ENCODE measurements at places on chromosomes 6 and 20. TPM values are rescaled to one million over a fixed set of nuclear protein-coding genes. Genes with fewer than 3 reads are reported as not detected.

DNA sequence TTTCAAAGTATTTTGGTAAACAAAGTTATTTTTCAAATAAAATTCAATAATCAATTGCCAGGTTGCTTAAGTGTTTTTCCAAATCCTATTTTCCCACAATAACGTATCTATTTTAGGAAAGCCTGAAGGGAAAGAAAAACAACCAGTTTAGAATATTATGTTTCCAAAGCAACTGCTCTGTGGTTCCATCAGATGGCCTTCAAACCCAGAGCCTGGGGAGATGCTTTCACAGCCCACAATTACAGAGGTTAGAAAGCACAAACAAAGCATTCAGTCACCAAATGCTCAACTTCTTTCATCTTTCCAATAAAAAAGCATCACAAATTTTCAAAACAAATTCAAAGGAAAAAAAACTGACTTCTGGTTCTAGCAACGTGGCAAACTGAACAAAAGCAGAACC, 66.0 kb downstream of the ELOVL5 start:
- no peak for DNase-seq

GRCh38 chr6:154822947-154823558, 89.8 kb downstream of the SCAF8 start:
- DNase-seq, result no peak

- DNase-seq, result peak; percentile 60
Observed at GRCh38 chr6:20377623-20378265, 23.9 kb upstream of the E2F3 start.

- no peak for DNase-seq
Observed at GRCh38 chr6:91720324-91720723, 1133.5 kb upstream of the MAP3K7 start.

GRCh38 chr6:53302678-53303360, 45.9 kb downstream of the ELOVL5 start:
- DNase-seq, result peak; percentile 69

DNA sequence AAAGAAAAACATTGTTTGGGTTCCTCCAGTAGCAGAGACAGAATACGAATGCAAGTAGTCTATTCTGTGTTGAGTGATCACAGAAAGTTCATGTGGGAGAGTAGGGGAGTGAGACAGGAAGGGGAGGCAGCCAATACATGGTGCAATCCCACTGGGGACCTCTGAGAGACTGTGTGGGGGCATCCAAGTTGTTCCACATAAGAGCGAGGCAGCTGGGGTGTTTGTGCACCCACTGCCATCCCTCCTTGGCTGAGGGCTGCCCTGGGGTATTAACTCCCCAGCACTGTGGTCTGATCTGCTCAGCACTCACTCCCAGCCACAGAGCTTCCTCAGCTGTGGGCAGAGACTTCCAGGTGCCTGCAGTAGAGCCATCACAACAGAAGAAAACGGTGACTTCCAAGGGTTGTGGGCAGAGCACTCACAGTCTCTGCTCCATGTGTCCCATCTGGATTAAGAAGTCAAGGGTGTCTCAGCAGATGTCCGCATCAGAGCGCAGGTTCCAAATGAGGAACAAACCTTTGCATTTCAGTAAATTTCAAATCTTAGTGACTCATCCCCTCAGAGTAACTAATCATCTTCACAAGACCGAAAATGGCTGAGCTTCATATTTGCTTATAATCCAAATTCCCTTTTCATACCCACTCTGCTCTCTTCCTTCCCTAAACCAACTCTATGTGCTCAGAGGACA, 101.9 kb upstream of the NAA20 start:
- no peak for DNase-seq

DNA sequence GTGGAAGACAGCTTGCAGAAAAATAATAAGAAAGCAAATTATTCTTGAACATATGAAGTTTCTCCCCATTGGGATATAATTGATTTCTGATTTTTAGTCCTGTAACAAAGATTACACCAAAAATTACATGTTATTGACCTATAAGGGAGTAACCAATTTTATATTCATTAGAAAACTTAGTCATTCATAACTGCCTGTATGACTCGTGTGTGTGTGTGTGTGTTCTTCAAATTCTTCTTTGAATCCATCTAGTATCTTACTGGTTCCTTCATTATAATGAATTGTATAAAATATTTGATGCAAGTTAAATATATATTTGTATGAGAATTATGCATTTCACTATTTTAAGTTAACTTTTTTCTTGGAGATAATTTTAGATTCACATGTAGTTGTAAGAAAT, 310.4 kb downstream of the HAO1 start:
- DNase-seq, result no peak

- DNase-seq, result no peak
Observed at GRCh38 chr20:1953621-1954020, 40.2 kb downstream of the PDYN start.

- DNase-seq, result no peak
Observed at GRCh38 chr6:130583268-130583667, 217.5 kb downstream of the TMEM200A start.

DNA sequence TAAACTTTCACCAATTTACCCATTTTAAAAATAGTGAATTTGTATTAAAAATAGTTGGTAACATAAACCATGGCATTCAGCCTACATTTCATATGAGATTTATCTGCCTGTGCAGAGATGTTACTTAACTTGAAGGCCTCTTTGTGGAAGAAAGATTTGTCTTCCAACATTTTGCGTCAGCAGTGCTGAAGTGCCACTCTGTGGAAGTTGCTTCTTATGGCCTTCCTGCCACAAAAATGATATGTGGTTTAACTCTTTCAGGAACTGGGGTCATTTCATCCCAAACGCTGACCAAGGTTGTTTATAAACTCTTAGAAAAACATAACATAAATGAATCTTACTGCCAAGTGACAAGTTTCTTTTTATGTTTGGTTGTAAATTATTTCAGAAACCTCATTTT, 246.8 kb downstream of the ARID1B start:
- DNase-seq, result no peak

GRCh38 chr6:156686301-156686994, 90.7 kb upstream of the ARID1B start:
- DNase-seq, result peak; percentile 70

- no peak for DNase-seq
Observed at GRCh38 chr6:156889469-156889868, 112.3 kb downstream of the ARID1B start.

- peak; percentile 74 for DNase-seq
Observed at GRCh38 chr6:25874822-25875562, 949 bp upstream of the SLC17A3 start.

- no peak for DNase-seq
Observed at GRCh38 chr6:134878136-134878535, 71.8 kb downstream of the ALDH8A1 start.

- no peak for DNase-seq
Observed at GRCh38 chr6:100309174-100309573, 155.5 kb downstream of the SIM1 start.

DNA sequence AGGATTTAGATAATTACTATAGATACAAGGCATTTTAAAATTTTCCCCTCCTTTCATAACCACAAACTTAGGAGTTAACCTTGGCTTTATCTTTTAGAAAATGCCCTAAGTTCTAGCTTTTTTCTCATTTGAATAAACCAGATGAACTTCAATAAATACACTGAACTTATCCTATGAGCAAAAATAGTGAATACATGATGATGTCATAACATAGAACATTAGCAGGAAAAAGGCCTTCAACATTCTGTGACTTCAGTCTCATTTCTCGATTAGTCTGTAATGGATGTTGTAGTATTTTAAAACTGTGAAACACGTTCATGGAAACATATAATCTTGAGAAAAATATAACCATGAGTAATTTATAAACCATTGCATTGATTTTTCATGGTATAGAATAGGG, 550.7 kb downstream of the PKHD1 start:
- no peak for DNase-seq

- no peak for DNase-seq
Observed at GRCh38 chr6:28090917-28091586, 10.7 kb downstream of the ZNF165 start.

GRCh38 chr6:158068893-158069799, 87.5 kb downstream of the SYNJ2 start:
- no peak for DNase-seq

GRCh38 chr6:89745716-89746115, 73.9 kb downstream of the MDN1 start:
- no peak for DNase-seq

GRCh38 chr20:23645575-23645974, 7.8 kb upstream of the CST3 start:
- no peak for DNase-seq

GRCh38 chr20:44792796-44793195, 17.6 kb downstream of the RIMS4 start:
- no peak for DNase-seq

DNA sequence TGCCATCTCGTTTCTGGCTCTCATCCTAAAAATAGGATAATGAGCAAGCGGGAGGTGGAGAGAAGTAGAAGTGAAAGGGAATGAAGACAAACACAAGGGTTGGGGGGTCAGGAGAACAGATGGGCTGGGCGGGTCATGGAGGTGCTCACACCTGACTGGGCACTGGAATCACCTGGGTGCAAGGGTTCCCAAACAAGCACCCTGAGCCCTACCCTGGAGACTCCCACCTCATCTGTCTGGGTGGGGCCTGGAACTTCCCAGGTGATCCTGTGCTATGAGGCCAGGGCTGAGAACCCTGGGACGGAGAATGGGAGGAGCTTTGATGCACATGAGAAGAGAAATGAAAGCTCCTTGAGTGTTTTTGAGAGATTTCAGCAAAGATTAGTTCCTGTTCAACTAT, 223.6 kb downstream of the ANKRD60 start:
- DNase-seq, result no peak

DNA sequence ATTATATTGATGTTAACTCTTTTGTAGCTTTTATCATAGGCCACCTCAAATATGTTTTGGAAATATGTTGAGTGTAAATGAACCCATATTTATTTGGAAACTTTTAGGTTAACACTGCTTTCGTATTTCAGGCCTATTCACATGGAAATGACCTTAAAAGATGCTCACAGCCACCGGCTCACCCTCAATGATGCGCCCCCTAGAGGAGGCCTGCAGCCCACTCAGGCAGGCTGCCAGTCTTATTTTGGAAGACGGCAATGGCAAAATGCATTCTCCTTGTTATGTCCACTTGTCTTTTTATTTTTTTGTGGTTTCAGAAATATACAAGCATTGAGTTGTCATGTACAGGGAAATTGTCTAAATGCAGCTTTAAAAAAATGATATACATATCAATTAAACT, 869.7 kb downstream of the PHF3 start:
- DNase-seq, result no peak

GRCh38 chr20:48128436-48128835, 343.2 kb upstream of the SULF2 start:
- DNase-seq, result no peak

DNA sequence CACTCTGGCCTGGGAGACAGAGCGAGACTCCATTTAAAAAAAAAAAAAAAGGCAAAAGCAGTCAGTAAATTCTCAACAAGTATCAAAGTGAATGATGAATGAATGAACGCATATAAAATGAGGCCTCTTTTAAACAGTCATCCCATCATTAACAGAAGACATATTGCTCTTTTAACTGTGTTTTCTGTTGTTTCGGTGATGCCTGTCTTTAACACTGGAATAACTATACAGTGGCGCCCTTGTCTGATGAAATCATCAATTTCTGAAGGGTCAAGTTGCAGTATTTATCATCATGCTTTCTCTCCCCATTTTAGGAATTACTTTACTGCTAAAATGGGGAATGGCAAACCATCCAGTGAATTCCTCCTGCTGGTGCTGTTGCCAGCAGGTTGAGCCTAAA, 45.7 kb upstream of the SNX9 start:
- DNase-seq, result no peak

DNA sequence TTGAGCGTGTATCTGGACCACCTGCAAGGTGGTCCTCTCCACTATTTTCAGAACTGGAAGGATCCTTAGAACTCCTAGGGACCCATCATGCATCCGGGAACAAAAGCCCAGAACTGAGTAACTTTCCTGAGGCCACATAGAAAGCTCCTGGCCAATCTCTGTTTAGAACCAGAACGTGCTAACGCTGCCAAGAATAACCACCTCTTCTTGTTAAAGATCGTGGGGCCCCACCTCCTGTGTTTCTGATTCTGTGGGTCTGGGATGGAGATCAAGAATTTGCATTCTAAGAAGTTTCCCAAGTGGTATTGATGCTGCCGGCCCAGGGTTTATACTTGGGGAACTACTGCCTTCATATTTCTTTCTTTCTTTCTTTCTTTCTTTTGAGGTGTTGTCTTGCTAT, 13.3 kb downstream of the CD40 start:
- DNase-seq, result no peak

DNA sequence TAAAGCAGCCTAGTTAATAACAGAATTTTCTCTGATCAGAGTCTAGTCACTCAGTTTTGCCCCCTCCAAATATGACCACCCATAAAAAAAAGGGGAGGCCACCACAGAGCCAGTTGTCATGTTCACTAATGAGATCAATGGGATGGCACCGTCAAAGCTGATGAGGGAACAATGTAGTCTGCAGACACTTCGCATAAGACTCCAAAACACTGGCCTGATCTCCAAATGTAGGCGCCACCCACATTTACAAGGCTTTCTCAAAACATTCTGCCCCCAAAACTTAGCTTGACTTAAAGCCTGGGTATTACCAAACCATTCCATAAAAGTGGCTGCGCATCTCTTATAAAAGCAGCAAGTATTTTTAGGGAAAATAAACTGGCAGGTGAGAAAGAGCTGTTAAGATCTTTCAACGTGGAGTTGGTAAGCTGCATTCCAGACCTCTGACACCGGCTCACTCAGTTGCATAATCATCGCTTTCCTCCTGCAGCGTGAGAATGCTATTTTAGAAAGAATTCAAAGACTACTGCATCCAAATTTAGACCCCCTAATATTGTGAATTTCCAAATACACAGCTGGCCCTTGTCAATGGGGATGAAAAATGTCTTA, 59.3 kb downstream of the TBC1D7 start:
- DNase-seq, result no peak

GRCh38 chr6:145485288-145485687, 250.0 kb downstream of the EPM2A start:
- no peak for DNase-seq

GRCh38 chr6:24603241-24603640, 42.8 kb downstream of the KIAA0319 start:
- DNase-seq, result no peak

DNA sequence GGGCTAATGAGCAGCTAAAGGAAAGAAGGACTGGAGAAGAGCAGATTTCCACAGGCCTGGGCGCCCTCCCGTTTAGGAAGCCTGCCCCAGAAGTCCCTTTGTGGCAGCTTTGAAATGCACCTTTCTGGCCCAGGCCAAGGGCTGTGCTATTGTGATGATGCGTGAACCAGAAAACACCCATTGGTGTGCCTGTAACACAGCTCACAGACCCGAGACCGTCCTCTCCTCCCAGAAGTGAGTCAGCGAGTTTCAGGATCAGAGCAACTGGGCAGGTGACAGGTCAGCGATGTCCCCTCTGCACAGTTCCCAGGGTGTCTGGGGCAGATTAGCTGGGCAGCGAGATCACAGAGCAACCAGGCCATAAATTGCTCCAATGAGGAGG, 71.9 kb upstream of the SULF2 start:
- no peak for DNase-seq

MCCD1 gene
- total RNA-seq, result not detected

SOX4 gene
- total RNA-seq, result 0.95 TPM

OR12D3 gene
- not detected for total RNA-seq

SLC17A9 gene
- 14.0 TPM for total RNA-seq

CLDN20 gene
- 0.21 TPM for total RNA-seq

RAD21L1 gene
- total RNA-seq, result not detected

PGC gene
- not detected for total RNA-seq

FABP7 gene
- not detected for total RNA-seq

POM121L2 gene
- total RNA-seq, result not detected

OR2H1 gene
- total RNA-seq, result not detected

ZBTB12 gene
- 4.6 TPM for total RNA-seq

FRMD1 gene
- total RNA-seq, result not detected

SYCP2L gene
- not detected for total RNA-seq

KCTD20 gene
- total RNA-seq, result 62.2 TPM

UTRN gene
- 45.1 TPM for total RNA-seq

LY6G6C gene
- total RNA-seq, result not detected

All from activated CD4-positive, alpha-beta T cell treated with anti-CD3 and anti-CD28 coated beads, Interleukin-2, amount 10 ng/mL, durations not matched to agents 24 days and 14 days (primary cell).